ENCODE measurements at places on chromosomes 1 and 21.

GRCh38 chr1:169196581-169196980 lies 90.1 kb downstream of the ATP1B1 start:
- DNase-seq: no peak

DNA sequence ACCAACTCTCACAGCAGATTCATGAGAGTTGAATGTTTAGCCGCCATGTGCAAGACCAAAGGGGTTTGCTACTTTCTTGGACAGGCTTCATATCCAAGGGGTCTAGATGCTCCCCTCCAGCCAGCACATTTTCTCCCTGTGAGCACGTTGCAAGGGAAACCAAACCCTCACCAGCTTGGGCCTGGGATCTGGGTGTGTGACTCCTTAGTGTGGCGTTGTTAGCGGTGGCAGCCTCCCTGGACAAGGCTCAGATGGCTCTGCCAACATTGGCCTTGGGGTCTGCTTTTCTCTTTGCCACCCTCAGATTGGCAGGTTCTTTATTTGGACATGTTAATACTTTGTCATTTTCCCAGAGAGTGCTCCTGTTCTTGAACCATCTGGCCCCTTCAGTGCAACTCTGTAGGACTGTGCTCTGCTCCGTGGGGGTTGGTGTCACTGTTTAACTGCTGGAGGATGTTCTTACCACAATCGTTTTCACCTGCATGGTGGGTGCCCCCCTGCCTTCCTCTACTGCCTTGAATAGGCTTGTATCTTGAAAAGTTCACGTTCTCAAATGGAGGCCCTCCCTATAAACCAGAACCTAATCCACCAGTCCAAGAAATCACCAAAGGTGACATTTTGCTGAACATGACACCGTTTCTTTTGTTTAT lies 13.4 kb downstream of the ABCG1 start:
- DNase-seq: no peak

DNA sequence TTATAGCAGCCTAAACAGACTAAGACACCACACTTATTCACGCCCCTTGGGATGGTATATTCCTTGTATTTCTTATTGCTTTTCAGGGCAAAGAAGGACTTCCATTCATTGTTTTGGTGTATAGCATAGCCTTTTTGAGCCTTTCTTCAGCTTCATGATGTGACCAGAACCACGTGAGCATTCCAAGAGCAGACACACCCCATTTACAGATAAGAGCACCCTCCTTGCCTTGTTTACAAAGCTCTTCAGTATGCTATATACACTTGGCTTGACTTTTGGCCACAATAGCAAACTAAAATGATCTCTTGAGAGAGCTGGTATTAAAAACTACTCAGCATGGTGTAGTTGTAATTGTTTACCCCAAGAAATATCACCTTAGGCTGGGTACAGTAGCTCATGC lies 78.7 kb downstream of the PIK3R3 start:
- DNase-seq: no peak

- DNase-seq: no peak
These were observed 660.0 kb upstream of the B3GALT2 start for GRCh38 chr1:193846411-193846810.

DNA sequence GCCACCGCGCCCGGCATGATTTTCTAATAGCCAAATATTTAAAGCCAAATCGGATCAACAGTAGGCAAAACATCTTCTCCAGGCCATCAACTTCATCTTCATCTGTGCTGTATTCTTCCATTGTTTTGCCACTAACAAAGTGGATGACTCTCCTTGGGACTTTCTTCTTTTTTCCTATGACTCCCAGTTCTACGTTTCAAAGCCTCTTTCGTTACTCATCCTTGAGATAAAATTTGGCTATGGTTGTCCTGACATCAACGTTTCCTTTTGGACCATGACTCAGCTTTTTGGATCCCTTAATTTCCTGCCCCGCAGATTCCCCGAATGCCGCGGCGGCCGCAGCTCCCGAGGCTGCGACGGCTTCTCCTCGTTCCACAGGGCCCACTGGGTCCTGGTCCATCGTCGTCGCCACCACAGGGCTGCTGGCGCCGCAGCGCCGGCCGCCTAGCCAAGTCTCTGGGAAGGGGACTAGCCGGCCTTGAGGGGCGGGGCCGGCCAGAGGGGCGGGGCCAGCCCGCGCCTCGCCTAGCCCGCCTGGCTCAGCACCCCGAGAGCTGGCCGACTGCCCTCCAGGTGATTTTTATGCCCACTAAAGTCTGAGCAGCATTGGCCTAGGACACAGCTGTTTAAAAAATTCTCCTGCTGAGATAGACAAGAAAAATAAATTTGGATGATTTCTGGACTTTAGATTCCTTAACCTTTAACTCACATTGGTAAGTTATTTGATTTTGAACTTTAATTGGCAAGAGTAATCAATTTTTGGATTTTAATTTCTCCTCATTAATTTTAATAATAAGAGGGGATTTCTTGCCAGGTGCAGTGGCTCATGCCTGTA lies 93.9 kb downstream of the ADCY10 start:
- DNase-seq: peak; percentile 28

DNA sequence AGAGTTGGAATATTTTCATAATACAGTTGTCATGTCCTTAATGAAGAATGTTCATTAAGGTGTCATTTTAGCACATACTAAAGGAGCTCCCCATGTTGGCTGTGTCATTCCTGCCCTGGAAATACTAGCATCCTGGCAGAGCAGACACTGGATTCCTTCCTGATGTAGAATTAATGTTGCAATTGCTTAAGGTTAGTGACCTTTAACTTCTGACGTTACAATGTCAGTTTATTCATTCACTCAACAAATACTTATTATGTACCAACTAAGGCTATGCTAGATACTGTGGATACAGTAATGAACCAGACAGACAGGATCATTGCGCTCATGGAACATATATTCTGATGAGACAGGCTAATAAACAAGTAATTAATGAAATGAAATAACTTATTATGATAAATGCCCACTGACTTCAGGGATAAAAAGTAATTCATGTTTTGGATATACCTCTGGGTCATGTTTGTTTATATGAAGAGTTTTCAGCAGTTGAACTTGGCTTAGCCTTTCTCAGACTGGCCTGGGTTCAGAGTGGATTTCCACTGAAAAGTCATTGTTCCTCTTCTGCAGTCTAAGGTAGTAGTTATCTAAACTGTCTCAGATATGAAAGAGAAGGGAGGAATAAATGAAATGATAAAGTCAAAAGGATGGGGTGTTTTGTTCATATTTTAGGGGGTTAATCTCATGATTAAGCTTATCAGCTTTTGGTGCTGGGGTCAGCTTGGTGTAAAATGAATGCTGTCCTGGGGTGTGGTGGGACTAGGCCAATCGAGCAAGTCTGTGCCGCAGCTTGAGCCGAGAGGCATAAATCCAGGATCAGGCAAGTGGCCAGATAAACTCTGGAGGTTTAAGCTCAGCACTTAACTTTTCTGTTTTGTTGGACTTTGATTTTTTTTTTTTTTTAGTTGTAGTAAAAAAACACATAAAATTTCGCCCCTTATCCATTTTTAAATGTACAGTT lies 43.3 kb upstream of the KCNQ4 start:
- no peak for DNase-seq

DNA sequence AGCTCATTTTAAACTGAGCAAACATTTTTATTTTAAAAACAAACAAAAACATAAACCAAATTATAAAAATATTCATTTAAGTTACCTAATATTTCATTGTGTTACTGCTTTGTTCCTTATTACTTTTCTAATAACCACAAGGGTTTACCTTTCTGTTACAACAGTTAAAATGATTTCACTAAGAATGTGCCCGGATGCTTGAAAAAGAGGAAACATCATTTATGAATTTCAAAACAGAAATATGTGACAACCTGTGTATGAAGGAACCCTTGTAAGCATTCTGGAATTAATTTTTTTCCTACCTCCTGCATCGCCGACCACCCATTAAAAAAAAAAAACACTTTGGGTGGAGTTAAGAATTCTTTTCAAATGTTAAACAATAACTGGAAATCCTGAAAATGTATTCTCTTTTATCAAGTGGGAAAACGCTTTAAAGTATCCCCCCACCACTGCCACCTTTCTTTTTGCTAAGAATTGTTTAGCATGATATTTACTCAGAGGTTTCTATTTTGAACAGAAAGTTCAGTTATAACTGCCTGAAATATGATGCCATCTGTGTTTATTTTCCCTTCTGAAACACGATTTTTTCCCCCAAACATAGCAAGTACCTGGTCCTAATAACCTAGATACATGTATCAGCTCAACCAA lies 9.1 kb downstream of the CYYR1 start:
- DNase-seq: no peak

GRCh38 chr21:28614791-28615190 lies 377.9 kb downstream of the LTN1 start:
- no peak for DNase-seq

GRCh38 chr1:69312055-69312732 lies 255.5 kb upstream of the LRRC7 start:
- no peak for DNase-seq

DNA sequence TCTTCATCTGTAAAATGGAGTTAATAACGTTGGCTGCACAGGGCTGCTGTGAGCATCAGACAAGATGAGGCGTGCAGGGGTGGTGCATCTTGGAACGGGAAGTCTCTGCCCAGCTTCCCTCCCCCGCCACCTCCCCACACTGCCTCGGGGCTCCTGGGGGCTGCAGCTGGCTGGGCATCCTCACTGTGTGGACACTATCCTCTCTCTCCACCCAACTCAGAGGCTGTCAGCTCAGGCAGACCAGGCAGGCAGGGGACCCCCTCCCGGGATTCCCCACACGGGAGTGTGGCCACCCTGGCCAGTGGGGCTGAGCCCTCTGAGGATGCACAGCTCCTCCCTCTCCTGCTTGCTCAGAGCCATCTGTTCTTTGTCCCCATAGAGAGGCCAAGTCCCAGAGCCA lies 122.7 kb downstream of the CCDC185 start:
- DNase-seq: no peak

DNA sequence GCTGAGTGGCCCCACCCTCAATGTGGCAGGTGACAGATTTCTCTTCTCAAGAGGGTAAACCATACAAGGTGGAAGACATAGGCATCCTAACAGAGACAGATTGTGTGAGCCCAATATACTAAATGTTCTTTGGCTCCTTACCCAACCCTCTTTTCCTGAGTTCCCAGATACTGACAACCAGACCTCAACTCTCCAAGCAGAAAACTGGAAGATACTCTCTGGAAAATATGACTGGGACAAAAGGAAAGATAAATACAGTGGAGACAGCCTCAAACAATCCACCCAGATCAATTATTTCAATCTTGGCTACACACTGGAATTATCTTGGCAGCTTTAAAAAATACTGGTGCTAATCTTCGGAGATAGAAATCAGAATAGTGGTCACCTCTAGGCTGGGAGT lies 6.5 kb downstream of the EVI5 start:
- DNase-seq: no peak

DNA sequence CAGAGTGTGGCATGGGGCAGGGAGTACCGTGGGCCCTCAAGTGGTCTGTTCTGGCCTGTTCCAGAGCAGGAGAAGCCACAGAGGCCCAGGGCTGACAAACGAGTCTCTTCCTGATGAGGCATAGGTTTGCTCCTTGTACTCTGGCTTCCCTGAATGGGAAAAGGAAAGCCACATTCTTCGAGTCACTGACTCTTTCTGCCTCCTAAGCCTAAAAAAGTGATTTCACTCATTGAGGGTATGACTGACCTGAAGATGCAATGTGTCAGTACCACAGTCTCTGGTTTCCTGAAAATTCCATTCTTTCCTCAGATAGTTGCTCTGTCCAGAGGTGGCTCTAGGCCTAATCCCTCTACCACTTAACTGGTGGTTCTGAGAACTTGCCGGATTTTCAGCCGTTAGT lies 92.3 kb downstream of the KCNN3 start:
- no peak for DNase-seq

DNA sequence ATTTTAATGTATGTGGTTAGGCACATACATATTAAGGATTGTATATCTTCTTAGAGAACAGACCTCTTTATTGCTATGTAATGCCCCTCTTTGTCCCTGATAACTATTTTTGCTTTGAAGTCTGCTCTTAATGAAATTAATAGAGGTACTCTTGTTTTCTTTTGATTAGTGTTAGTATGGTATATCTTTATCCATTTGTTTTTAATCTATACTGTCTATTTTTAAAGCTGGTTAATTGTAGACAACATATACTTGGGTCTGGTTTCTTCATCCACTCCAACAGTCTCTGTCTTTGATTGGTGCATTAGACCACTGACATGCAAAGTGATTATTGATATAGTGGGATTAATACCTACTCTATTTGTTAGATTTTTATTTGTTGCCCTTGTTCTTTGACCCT lies 36.0 kb downstream of the LEPR start:
- DNase-seq: no peak

DNA sequence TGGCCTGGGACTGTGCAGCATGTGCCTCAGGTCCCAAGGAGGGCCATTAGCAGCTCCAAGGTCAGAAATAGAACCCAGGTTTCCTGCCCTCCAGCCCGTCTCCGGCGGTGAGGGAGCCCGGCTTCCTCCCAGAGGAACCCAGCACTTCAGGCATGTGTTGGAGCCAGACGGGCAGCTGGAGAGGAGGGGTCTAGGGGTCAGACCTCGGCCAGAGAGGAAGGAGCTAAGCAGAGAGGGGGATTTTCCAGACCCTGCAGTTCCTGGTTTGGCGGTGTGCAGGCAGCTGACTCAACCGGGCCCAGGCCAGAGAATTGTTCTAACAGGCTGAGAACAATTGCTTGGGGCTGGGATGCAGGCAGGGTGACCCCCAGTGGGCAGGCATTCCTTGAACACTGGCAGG lies 37.1 kb downstream of the HSPG2 start:
- no peak for DNase-seq

DNA sequence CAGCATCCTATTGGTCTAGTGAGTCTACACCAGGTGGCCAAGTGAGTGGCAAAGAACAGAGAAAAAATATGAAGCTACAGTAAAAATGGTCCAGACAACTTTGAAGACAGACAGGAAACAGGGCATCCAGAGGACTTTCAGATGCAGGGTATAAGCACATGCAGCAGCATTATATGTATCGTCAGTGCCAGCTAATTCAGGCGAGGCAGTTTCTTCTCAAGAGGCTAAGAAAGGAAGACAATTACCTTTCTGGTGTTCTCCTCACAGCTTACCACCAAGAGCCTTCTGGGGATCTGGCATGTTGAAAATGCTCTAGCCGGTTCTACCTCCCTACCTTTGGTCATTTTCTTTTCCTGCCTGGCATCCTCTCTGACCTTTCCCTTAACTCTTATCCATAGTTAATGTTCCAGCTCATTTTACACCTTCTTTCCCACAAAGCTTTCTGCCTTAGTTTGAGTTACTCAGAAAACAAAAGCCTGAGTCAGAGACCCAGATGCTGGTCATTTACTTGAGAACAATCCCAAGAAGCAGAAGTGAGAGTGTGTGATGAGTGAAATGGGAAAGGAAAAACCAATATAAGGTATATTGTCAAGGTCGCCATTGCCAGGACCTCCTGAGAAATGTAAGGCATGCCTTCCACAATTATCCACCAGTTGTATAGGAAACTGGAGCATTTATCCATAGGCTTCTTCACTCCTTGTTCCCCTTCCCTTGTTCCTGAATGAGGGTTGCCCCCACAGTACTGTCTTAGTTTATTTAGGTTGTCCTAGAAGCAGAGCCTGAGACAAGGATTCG lies 444.1 kb downstream of the PLPP3 start:
- no peak for DNase-seq

Measured in B cell (primary cell).